Amygdala (tissue), 56 donors: ENCODE measurements at places on chromosomes 12 and 14.

- no peak for DNase-seq
Observed at GRCh38 chr14:66081594-66082376, 404.4 kb upstream of the CCDC196 start.

GRCh38 chr12:112170971-112171596, 45.7 kb downstream of the TRAFD1 start:
- DNase-seq, result no peak

GRCh38 chr14:52923902-52924575, 26.8 kb downstream of the FERMT2 start:
- no peak for DNase-seq

- DNase-seq, result no peak
Observed at GRCh38 chr12:67025543-67026114, 243.5 kb upstream of the CAND1 start.

DNA sequence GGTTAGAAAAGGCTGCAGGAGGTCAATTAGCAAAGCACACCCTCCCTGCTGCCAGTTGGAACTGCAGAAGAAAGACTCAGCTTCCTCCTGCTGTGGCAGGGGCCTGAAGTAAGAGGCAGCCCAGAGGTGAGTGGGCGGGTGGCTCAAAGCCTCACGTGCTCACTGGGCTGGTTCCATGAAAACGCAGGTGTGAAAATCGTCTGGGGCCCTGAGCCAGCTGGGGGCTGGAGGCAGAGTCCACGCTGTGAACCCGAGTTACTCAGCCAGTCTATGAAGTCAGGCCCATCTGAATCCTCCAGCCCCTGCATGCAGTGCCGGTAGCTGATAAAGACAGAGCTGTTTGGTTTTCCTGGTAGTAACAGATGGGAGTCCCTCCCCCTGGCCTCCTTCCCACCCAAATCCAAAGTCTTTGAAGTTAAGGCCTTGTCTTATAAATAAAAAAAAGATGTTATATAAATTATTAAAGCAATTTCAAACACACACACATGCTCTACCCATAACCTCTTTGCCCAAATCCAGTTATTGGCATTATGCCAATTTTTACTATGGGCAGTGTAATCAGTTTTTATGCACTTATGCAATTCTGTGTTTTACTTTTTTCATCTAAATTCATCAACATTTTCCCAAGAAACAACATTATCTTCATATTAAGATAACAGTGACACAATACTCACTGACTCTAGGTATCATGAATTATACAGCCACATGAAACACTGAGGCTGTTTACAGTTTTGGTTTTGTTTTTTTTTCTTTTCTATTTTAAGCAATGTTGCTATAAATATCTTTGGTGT, 57.9 kb upstream of the PNMA1 start:
- DNase-seq, result no peak

GRCh38 chr12:114687802-114688201, 3.8 kb upstream of the TBX3 start:
- DNase-seq, result no peak

DNA sequence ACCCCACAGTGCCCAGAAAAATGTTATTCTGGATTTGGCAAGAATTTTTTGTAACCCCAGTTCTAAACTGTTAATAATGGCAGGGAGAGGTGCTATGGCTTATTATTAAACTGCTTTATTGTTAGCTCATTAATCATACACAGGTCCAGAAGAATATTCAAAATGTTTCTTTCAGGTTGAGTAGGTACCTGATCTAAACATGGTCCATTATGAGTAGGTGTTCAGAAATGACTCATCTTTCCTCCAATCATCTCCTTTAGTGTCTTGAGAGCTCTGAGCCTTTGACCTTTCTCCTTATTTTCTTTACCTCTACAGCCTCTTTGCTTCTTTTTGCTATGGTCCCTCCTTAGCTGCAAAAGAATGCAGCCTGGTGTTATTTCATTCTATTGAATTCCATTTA, 211.0 kb upstream of the GARIN6 start:
- no peak for DNase-seq

DNA sequence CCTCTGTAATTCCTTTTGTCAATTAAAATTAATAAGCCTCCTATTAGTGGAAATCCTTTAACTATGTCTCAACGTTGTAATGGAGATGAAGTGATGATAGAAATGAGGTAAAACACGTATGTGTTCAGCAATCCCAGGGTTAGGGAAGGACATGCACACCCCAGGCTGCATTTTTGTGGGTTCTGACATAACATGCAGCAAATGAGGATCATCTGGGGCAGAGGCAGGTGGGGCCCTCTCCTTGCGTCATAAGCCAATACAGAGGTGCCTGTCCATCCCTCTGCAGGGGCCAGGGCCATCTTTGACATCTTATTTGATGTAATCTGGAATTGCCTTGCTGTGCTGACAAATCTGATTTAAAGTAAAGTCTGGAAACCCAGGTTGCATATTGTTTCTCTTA, 73.2 kb downstream of the MYRFL start:
- no peak for DNase-seq

- DNase-seq, result no peak
Observed at GRCh38 chr14:35558680-35559079, 24.7 kb downstream of the INSM2 start.

DNA sequence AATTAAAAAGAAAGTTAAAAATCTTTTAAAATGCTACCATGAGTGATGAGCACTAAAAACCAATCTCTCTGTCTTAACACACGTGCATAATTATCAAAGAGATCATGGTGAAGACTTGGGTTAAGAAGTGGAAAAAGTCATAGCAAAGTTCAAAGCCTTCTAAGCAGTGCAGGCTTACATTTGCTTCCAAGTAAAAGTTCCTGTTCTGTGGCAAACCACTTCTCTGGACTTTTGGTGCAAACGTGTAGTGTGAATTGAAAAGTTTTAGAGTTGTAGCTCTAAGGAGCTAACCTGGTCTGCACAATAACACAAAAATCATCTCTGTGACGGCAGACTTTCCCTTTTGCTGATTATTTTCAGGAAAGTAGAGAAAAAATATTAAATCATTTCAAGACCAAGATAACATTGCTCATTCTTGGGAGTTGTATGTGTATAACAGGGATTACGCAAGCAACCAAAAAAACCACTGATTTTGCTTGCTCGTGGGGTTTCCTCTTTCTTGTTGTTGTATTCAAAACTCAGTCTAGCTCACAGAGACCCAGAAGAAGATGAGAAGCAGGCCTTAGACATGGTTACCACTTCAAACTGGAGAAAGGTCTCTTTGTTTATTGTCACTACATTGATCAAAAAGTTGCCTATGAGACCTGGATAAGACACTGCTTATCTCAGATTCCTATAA, 2.3 kb upstream of the GLIPR1 start:
- DNase-seq, result no peak
